Endothelial cell (in vitro differentiated cells): ENCODE measurements at places on chromosomes 11 and 22. TPM values are rescaled to one million over a fixed set of nuclear protein-coding genes. Genes with fewer than 3 reads are reported as not detected.

DNA sequence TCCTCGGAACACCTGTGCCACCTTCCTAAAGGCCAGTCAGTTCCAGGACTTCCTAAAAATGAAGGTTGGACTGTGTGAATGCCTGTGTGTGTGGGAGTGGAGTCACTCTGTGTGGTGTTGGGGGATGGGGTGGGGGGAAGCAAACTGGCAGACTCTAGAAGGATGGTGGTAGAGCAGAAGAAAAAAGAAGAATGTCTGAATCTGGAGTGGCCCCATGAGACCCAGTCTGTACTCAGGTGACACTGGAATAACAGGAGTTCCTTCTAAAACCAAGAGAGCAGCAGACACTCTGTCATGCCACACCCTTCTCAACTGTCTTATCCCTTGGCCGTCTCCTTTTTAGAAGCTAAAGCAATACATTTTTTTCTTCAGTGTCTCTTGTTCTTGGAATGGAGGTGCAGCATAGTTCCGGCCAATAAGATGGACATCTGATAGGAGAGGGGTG is 82.9 kb downstream of the MAML2 start:
- peaks cover under 1% of the 10 kb centered on the region for H3K27me3 ChIP-seq
- peaks cover 42% of the 10 kb centered on the region for H3K4me1 ChIP-seq
- DNase-seq: no peak
- no peaks in the 10 kb centered on the region for H3K36me3 ChIP-seq
- no peak overlapping the region for H3K4me3 ChIP-seq
- no peak overlapping the region for H3K27ac ChIP-seq

- no peaks in the 10 kb centered on the region for H3K4me1 ChIP-seq
- H3K27me3 ChIP-seq: no peaks in the 10 kb centered on the region
- no peak overlapping the region for H3K27ac ChIP-seq
- no peak for DNase-seq
Observed at GRCh38 chr22:33354928-33355327, 296.7 kb upstream of the SYN3 start.

ANGPTL5 gene
- not detected for total RNA-seq

SMTNL1 gene
- 45.2 TPM for total RNA-seq

FAT3 gene
- total RNA-seq: 17.6 TPM

DNA sequence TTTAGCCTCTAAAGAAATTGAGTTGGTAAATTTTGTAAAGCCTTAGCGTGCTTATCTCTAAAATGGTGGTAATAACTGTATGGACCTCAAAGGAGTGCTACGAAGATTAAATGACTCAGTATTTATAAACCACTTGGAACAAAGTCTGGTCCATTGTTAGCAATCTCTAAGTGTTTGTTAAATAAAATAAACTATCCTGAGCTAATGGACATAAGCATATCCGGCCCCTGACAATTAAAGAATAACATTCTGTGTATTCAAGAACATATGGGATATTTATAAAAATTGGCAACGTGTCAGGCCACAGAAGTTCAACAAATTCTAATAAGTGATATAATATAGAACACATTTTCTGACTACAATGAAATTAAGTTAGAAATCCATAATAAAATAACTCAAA is 71.0 kb downstream of the MYEOV start:
- H3K4me3 ChIP-seq: no peak overlapping the region
- no peaks in the 10 kb centered on the region for H3K27me3 ChIP-seq
- no peak for DNase-seq

DNA sequence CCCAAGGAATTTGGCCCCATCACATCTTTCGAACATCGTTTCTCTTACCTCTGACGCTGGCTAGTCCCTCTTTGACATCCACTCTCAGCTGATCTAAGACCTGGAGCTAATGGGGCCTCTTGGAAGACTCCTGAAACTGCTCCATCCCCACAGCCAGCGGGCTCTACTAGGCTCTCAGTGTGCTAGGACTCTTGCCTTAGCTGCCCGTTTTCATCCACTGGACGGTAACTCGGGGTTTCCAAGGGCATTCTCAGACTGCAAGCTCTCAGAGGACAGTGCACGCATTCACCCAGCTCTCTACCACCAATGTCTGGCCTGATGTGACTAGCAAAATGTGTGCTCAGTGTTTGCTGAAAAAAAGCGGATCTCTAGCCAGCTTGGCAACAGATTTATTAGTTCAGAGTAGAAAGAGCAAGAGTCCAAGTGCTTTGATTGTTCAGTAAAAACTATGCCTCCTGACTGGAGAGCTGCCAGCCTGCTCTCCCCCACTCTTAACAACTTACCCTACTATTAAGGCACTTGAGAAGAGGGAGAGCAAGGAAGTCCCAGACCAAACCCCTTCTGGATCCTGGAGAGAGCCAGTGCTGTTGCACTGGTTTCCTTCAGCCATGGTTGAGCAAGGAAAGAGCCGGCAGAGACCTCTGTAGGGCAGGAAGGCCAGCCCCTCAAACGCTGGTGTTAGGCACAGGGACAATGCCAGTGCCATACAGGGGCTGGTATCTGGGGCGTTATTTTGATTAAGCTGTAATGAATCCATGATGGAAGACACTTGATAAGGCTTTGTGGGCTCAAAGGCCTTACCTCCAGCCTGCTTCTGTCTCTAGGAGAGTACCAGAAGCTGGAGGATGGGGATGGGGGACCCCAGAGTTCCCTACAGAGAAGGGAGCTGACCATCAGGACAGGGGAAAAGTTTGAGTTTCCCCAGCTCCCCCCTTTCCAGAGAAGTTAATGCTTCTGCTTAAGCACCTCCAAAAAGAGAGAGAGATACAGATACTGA is 9.2 kb downstream of the RELA start:
- peaks cover 54% of the 10 kb centered on the region for H3K4me1 ChIP-seq
- DNase-seq: no peak
- H3K36me3 ChIP-seq: peaks cover 58% of the 10 kb centered on the region
- H3K27me3 ChIP-seq: peaks cover 42% of the 10 kb centered on the region
- H3K27ac ChIP-seq: peak overlapping the region; percentile 100

MMP12 gene
- not detected for total RNA-seq

DNA sequence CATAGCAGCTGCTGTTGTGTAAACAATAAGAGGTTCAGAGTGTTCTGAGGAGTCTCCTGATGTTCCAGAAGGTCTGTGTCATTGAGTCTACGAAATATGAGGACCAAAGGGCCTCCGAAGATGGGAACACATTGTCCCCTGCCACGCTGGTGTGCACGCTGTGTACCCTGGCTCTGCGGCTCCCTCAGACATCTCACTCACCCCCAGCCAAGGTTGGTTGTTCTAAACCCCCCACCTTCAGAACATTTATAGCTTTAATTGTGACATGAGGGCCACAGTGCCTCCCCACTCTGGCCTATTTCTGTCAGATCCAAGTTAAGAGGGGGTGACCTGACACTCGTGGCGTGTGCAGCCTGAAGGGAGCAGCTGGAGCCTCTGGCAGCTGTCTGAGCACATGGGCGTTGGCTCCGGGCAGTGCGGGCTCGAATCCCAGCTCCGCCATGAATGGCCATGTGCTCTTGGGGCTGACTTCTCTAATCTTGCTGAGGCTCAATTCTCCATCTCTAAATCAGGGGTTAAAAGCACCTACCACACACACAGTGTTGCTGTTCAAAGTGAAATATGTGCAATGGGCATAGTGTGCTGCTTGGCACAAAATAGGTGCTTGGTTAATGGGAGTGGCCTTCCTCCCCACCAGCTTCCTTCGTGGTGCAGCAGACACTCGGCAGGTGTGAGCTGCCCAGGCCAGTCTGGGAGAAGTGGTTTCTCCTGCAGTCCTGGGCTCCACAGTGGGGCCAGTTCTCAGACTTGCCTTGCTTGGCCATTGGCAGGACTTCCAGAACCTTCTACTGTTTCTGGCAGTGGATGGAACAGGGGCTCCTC is 39.7 kb upstream of the MICAL2 start:
- no peaks in the 10 kb centered on the region for H3K36me3 ChIP-seq
- DNase-seq: no peak
- H3K27me3 ChIP-seq: peaks cover 5% of the 10 kb centered on the region
- H3K4me1 ChIP-seq: peaks cover 4% of the 10 kb centered on the region

GRCh38 chr22:45472426-45472825 is 30.3 kb upstream of the FBLN1 start:
- H3K36me3 ChIP-seq: no peaks in the 10 kb centered on the region
- DNase-seq: no peak
- no peak overlapping the region for H3K27ac ChIP-seq

DNA sequence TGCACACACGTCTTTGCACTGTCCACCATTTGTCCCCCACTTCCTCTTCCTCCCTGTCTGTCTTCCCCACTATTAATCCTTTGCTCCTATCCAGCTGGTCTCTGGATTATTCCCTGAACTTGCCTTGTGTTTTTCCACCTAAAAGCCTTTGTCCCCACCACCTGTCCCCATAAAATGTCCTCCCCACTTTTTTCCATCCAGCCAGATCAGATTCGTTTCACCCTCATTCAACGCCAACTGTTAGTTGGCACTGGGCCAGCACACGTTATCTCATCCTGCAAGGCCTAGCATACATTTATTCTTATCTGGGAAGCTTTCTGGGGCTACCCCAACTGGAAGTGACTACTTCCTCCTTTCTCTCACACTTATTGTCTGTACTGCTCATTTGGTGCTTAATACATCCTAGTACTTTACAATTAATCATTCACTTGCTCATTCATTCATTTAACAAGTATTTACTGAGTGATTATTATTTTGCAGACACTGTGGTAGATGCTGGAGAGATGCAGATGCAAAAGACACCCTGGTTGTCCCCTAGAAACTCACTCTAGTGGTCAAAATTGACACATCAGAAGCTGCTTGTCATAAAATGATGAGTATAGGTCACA is 96.2 kb downstream of the RASSF10 start:
- H3K27ac ChIP-seq: peak overlapping the region; percentile 89
- H3K4me1 ChIP-seq: peaks cover 65% of the 10 kb centered on the region
- H3K27me3 ChIP-seq: peaks cover 7% of the 10 kb centered on the region
- peak overlapping the region; percentile 21 for H3K4me3 ChIP-seq
- DNase-seq: peak; percentile 69

GRCh38 chr11:92050305-92050704 is 174.3 kb upstream of the FAT3 start:
- H3K4me3 ChIP-seq: no peak overlapping the region
- H3K36me3 ChIP-seq: no peaks in the 10 kb centered on the region
- no peak overlapping the region for H3K27ac ChIP-seq
- peaks cover 3% of the 10 kb centered on the region for H3K27me3 ChIP-seq

H19 gene
- not detected for total RNA-seq

- H3K27me3 ChIP-seq: no peaks in the 10 kb centered on the region
- peaks cover 17% of the 10 kb centered on the region for H3K36me3 ChIP-seq
- peaks cover 49% of the 10 kb centered on the region for H3K4me1 ChIP-seq
- H3K4me3 ChIP-seq: peak overlapping the region; percentile 31
- DNase-seq: no peak
Observed at GRCh38 chr11:68528630-68529029, 68.1 kb downstream of the PPP6R3 start.

- no peak overlapping the region for H3K4me3 ChIP-seq
- H3K36me3 ChIP-seq: peaks cover 8% of the 10 kb centered on the region
- no peaks in the 10 kb centered on the region for H3K4me1 ChIP-seq
- no peak for DNase-seq
- H3K27me3 ChIP-seq: peaks cover under 1% of the 10 kb centered on the region
Observed at GRCh38 chr11:70378506-70379134, 19.7 kb upstream of the CTTN start.

DNA sequence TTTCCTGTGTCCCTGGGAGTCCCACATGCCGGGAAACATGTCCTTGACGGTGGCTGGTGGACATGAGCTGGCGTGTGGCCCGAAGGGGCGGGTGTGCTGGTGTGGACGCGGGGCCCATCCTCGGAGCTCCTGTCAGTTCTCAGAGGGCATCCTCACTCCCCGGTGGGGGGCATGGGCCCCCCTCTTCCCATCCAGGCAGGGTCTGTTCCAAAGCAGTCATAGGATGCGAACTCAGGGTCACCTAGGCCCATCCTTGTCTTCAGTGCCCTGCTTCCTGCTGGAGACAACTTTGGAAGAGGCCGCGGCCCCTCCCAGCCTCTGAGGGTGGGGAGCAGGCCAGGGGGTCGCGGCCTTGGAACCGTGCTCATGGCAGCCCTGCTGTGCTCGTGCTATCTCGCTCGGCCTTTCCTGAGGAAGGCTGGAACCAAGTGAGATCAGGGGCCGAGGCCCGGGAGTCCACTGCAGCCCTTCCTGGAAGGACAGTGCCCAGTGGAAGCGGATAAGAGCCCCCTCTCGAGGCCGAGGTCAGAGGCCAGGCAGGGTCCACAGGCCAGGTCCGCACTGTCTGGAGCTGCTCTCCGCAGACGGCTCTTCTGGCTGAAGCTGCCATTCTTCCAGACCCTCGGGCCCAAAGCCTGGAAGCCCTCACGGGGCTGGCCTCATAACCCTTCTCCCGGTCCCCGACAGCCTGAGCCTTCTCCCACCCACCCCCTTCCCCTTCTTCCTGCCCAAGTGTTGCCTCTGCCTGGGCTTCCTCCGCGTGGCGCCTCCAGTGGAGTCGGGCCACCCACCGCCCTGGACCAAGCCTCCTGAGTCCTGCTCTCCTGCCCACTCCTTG is 8.7 kb downstream of the GRK2 start:
- peaks cover 7% of the 10 kb centered on the region for H3K36me3 ChIP-seq
- H3K4me1 ChIP-seq: peaks cover 54% of the 10 kb centered on the region
- no peak for DNase-seq
- H3K4me3 ChIP-seq: no peak overlapping the region
- peak overlapping the region; percentile 67 for H3K27ac ChIP-seq

FADD gene
- 30.3 TPM for total RNA-seq

- no peak overlapping the region for H3K27ac ChIP-seq
- no peak for DNase-seq
- peaks cover 10% of the 10 kb centered on the region for H3K4me1 ChIP-seq
- H3K27me3 ChIP-seq: peaks cover 3% of the 10 kb centered on the region
Observed at GRCh38 chr22:42039271-42039670, 31.3 kb downstream of the NAGA start.

DNA sequence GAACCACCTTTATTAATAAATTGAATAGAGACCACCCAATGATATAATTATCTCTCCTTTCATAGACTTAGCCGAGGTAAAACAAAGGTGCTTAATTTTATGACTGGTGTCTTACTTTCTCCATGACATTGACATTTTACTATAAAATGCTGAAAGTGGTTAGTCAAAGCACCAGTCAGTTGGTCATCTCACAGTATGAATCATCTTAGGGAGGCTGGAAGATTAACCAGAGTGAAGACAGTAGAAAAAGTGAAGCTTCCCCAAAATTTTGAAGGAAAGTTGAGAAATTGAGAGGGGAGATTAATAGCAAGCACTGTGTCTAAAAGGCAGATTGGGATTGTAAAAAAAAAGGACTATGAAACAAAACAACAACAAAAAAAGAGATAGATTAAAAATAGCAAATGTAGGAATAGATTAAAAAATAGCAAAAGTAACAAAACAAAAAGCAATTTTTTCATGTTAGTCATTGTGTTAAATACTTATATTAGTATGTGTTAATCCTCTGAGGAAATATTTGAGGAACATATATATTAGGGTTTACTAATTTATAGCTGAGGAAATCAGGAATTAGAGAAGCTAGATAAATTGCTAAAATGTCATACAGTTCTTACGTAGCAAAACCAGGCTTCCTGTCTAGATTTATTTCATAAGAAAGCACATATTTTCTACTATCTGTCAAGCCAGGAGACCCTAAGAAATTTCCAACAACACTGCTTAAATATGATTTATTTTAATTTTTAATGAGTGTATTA is 557.3 kb upstream of the ANO5 start:
- H3K4me1 ChIP-seq: no peaks in the 10 kb centered on the region
- no peak for DNase-seq
- H3K27me3 ChIP-seq: no peaks in the 10 kb centered on the region
- no peak overlapping the region for H3K4me3 ChIP-seq

GRCh38 chr11:113351480-113351879 is 36.1 kb upstream of the ANKK1 start:
- H3K27ac ChIP-seq: no peak overlapping the region
- H3K36me3 ChIP-seq: no peaks in the 10 kb centered on the region
- H3K4me3 ChIP-seq: no peak overlapping the region
